ENCODE measurements at places on chromosomes 2 and 18.

DNA sequence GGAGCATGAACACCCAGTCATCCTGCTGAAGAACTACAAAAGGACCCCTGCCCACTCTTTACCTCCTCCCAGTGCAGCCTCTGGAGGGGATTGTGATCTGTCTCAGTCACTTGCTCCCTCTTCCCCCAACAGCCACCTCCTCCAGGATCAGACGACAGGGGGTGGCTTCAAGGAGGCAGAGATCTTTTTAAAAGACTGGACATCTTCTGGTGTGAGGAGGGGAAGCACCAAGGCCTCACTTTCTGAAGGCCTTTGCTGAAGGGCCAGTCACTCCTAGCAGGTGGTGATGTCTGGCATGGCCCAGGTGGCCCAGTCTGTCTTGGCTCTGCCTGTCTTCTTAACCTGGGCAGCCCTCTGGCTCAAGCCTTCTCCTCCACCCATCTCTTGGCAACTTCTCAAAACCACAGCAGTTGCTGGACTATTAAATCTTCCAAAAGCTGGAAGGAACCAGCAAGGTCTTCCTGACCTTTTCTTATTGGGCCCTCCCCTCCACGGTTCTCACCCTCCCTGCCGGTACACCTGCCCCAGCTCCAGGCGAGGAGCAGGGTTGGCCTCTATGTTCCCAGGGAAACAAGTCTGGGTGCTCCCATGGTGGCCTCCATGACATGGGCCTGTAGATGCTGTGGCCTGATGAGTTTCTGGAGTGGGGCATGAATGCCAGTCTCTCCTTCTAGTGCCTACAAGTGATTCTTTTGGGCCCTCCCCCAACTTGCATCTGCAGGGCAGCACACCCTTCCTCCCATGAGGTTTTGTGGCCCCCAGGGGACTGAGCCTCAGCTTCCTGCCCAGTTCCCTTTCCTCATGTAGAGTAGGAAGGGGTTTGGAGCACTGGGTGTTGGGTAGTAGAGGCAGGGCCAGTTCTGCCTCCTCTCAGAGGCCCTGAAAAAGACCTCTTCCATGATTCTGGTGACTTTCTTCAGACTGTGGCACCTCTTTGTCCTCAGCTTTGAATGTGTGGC lies 5.0 kb upstream of the ATP6V1B1 start:
- no peak for DNase-seq

- no peak for DNase-seq
Measured at GRCh38 chr18:3192752-3193151, 27.0 kb downstream of the MYOM1 start.

DNA sequence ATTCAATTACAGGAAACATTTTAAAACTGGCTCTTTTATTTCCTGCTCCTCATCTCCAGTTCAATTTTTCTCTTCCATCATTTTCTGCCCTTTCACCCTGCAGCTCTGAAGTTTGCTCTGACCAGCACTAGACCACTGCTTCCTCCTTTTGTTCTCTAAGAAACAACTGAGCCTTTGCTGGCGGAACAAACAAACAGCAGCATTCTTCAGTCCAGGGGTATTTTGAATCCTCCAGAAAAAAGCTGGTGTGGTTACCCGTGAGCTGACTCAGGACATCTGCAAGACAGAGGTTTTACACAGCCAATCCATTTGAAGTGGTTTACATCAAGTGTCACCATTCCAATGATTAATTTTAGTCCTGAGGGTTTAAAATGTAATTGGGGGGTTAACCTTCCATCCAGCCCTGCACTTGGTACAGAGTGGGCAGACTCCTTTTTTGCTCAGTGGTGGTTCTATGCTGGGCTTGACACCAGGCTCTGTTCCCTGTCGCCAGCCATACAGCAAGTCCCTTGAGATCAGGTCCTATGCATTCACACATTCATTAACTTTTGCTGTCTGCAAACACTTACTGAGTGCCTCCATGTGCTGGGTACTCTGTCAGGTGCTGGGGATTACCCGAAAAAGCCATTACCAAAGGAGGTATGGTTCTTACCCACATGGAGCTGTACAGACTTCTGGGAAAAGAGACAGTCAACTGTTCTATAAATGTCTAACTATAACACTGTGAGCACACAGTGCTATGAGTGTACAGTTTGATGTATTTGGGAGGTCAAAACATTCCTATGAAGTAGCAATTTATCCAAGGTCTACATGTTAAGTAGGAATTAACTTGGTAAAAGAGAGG lies 909.4 kb upstream of the GYPC start:
- no peak for DNase-seq

GRCh38 chr2:191190435-191190834 lies 39.6 kb upstream of the STAT4 start:
- DNase-seq, result no peak

- DNase-seq, result peak; percentile 73
Measured at GRCh38 chr2:46179037-46179621, 118.1 kb upstream of the EPAS1 start.

DNA sequence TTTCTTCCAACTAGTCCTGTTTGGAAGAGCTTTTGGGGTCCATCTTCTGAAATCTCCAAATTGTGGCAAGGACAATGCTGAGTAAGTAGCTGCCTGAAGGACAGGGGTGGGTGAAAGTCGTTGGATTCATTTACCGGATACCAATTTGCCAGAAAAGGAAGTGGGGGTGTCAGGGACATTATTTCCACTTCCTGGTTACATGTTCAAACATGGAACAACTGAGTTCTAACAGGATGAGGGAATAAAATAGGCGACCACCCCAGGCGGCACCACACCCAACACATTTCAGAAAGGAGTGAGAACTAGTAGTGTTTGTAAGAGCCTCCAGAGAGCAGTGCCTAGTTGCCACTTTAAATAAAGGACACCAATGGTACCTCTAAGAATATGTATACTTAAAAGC lies 158.6 kb upstream of the SERTAD2 start:
- no peak for DNase-seq

- DNase-seq, result no peak
Measured at GRCh38 chr2:107062599-107063220, 176.7 kb upstream of the ST6GAL2 start.
